ENCODE measurements at places on chromosomes 1 and 21.

DNA sequence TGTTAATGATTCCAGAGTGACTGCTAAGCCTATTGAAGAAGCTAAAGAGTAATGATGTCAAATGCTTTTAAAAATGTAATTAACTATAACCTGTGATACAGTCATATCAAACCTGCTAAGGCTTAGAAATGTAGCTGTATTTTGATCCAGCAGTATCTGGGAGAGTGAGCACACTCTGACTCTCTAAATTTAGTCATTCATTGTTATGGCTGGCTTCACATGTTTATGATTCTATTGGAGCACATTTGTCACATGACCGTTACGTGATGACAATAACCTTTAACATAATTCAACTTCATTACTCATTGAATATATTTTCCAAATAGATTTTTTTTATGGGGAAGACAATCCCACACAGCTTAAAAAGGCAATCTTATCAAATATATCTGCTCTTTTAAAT lies 587.1 kb downstream of the LMO4 start:
- no peak for DNase-seq

DNA sequence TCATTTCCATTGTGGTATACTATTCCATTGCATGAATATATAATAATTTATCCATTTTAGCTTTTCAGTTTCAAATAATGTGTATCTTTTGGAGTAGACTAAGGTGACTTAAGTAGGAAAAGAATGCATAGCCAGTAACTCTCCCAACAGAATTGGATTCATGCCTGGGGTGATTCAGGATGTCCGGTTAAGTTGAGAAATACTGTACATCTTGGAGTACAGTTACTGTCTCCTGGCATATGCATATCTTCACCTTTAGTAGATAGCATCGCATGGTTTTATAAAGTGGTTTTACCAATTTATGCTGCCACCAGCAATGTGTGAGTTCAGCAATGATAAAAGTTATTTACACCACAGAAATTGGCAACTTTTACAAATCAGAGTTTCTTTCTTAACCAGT lies 18.6 kb upstream of the SLC6A9 start:
- DNase-seq, result no peak

DNA sequence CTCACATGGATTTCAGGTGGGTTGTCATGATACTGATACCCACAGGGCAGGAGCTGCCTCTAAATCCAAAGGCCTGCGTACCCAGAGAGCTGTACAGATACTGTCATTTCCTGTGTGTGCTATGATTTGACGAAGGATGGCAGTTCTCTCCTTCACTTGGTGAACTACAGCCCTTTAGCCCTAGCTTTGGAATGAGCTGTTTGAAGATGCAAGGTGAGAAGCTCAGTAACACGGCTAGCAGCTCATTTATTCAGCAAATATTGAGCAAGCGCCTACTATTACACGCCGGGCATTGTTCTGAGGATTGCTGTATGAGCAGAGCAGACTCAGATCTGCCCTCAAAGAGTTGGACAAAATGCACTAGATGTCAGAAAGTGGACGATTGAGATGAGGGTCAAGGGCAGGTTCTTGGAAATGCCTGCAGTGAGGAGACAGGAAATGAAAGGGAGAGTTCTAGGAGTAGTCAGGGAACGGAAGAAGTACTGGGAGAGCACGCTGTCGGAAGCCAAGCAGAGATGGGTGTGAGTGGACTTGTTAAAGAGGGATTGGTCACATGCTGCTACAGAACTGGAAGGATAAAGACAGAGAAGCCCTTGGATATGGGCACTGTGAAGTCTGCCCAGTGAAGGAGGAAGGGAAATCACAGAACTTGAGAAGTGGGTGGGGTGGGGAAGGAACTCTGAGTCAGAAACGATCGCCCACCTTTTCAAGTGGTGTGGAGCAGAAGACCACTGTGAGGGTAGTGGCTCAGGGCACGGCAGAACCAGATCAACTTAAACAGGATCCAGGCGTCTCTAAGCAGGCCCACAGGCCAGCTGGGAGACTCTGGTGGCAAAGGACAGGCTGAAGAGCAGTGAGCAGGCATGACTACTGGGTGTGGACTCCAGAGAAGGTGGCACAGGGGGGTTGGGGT lies 7.1 kb downstream of the PTGFRN start:
- DNase-seq, result peak; percentile 39

DNA sequence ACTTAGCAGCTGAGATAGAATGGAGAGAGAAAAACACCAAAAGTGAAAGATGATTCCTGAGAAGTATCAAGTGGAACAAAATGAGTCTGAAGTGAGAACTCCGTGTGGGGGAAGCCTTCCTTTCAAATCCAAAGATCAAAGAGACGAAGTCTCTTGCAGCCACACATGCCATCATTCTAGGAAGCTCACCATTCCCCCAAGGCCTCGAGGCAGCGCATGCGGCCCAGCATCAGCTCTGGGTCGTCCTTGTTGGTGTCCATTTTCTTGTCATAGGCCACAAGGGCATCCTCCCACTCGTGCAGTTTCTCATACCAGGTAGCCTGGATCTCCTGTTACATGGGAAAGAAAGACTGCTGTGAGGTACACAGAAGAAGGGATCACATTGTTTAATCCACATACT lies 32.2 kb upstream of the ANGPTL7 start:
- no peak for DNase-seq

- DNase-seq, result no peak
These were observed 898 bp upstream of the TMEM200B start for GRCh38 chr1:29124366-29125236.

DNA sequence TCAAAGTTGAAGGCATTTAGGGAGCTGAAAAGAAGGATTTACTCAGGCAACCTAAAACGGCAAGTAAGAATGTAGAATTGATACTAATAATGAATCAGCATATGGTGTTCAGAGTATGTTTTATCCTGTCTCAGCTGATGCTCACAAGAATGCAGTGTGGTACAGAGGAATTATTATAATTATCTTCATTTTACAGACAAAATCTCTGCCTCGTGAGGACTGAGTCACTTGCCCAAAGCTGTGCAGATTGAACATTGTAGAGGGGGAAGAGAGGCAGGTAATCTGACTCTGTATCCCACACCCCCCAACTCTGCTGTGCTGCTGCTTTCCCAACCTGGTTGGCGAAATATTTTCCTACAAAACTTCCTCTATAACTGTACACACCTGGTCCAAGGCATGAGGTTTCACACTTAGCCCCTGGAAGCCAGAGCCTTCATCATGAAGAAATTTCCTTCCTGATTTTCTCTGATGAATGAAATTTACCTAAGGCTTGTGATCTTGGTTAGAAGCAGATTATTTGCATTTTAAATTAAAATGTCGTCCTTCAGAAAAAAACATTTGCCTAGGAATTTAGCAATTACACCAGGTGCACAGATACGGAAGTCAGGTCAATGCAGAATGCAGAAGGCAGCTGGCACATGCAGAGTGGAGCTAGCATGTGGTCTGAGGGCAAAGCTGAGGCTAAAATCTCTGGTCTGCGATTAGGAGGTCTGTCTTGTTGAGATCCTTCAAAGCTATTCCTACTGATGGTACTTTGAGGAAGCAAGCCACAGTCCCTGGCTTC lies 52.8 kb downstream of the DPT start:
- peak; percentile 37 for DNase-seq

Data from globus pallidus (tissue), 1 donor.